ENCODE measurements at places on chromosomes 3 and 15.

DNA sequence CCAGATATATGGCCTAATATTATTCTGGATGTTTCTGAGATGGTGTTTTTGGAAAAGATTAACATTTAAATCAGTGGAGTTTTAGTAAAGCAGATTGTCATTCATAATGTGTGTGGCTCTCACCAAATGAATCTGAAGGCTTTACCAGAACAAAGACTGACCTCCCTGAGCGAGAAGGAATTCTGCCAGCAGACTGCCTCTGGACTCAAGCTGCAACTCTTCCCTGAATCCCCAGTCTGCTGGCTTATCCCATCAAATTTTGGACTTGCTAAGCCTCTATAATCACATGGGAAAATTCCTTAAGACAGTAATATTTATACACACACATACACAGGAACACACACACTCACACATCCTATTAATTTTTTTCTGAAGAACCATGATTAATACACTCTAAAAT lies 102.3 kb downstream of the FAM174B start:
- DNase-seq: no peak

DNA sequence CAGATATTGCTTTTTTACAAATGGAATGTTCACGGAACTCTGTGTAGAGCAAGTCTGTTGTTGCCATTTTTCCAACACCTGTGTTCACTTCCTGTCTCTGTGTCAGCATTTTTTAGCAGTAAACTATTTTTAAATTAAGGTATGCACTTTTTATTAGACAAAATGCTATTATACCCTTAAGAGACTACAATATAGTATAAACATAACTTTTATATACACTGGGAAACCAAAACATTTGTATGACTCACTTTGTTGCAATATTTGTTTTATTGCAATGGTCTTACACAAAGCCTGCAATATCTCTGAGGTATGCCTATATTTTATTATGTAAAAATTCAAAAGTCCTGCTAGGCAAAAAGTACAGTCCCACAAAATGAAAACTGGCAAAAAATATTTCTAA lies 39.8 kb upstream of the FGF7 start:
- no peak for DNase-seq

DNA sequence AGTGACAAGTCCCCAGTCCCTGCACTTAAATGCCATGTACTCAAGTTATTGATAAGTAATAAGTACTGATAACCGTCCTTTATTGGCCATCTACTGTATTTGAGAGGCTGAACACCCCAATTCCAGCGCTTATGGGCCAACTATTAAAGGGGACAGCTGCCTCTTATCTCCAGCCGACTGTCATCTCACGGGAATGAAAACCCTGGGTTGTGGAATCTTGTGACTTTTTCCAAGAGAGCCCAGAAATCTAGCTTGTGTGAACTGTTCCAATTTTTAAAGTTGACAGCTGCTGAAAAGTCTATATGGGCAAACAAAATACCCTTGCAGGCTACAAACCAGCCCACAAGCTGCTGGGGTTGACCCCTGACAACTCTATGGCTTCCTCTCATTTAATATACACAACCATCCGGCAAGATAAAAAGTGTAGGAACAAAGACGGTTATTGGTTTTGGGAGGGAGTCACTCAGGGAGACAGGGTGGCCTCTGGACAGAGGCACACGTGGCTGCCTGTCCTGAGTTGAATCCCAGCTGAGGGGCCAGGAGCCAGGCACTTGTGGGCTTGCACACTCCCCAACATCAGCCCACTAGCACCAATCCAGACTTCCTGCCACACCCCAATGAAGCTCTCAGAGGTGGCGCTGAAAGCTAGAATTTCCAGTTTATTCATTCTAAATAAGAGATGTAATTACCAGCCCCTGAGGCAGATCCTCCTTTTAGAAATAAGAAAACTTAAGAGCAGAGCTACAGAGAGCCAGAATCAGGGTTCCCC lies 16.2 kb downstream of the SPSB4 start:
- no peak for DNase-seq

DNA sequence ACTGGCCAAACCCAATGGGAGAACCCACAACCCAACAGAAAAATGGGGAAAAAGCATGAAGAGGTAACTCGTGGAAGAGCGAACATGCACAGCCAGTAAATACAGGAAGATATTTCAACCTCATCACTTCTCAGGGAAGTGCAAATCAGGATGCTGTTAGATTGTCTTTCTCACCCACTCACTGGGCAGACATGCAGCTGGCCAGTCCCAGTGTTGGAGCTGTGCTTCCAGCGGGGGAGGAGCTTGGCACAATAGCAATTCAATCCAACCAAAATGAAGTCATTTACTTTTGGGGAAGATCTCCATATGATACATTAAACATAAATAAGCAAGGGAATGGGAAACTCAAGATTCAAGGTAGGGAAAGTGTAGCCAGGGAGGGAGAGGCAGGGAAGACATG lies 12.1 kb downstream of the WNT7A start:
- DNase-seq: no peak

- DNase-seq: no peak
These were observed 6.8 kb downstream of the RBM5 start for GRCh38 chr3:50095352-50095998.

GRCh38 chr15:89766357-89767311 lies 9.5 kb upstream of the MESP2 start:
- DNase-seq: no peak

- DNase-seq: no peak
These were observed 208.4 kb downstream of the TP63 start for GRCh38 chr3:189839576-189839975.

DNA sequence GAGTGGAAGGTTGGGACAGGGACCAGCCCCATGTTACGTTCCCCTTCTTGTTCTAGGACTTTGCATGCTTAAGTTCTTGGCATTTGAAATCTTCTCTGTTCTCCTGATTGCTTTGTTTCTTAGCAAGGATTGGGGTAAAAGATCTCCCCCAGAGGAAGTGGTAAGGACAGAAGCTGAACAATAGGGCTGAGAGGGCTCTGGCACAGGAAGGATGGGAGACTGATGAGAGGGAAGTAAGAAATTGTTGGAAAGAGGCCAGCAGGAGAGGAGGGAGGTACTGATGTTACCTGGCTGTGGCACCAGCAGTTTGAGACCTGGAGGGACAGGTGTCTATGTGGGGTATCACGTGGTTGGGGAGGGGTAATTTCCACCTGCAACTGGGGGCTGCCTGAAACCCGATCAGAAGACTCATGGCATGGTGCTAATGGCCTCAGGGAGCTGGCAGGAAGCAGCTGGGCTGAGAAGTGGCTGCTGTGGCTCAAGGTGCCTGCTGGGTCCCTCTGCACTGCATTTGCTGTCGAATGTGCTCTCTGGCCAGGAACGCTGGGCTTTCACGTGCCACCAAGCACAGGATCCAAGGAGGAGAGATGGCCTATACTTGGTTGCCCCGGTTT lies 108.4 kb downstream of the LSM3 start:
- no peak for DNase-seq

GRCh38 chr15:48550822-48551525 lies 94.5 kb downstream of the FBN1 start:
- DNase-seq: no peak

GRCh38 chr15:74657846-74658245 lies 38.0 kb downstream of the EDC3 start:
- no peak for DNase-seq

- DNase-seq: no peak
These were observed 100.0 kb downstream of the ARPP21 start for GRCh38 chr3:35739181-35739809.

- no peak for DNase-seq
These were observed 106.4 kb downstream of the PTPRG start for GRCh38 chr3:61667814-61668213.

DNA sequence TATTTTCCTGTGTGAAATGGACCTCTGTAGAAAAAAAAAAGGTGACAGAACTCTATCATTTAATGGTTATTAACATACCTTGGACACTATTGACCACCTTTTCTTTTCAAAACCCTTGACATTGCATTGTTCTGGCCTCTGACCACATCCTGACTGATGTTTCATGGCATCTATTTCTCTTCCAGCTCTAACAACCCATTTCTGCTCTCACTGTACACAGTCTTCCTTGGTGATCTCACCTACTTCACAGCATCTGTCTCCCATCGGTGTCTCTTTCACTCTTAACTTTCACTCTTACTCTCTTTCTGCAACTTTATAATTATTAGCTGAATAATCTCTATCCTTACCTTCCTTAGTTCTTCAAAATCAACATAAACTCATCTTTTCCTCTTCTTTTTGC lies 217.4 kb upstream of the CD96 start:
- DNase-seq: no peak

- DNase-seq: no peak
These were observed 76.6 kb downstream of the ETV5 start for GRCh38 chr3:186032321-186032720.

DNA sequence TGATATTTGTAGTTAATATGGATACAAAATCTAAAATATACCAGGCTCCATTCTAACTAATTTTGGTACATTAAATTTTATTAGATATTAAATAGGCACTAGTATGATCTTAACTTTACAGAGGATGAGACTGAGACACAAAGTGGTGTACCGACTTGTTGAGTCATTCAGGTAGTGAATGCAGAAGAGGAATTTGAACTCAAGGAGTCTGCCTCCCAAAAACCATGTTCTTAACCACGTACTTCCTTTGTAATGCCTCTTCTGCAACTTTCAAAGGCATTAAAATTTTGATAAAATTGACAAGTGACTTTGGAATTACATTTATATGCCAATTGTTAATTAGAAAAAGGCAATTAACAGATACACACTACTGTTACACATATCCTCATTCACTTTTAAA lies 61.8 kb downstream of the ZBBX start:
- DNase-seq: no peak

DNA sequence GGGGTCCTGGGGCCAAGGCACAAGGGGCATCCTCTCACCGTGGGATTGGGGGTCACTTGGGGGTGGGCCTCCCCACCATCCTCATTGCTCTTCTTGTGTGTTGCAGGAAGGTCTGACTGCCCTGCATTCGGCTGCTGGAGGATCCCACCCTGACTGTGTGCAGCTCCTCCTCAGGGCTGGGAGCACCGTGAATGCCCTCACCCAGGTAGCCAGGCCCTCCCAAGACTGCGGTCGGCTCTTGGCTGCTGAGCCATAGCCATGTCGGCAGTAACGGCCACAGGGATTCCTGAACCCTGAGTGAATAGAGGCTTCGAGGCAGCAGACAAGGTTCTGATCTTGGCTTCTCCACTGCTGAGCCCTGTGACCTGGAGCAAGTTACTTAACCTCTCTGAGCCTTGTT lies 19.7 kb downstream of the ANKDD1A start:
- no peak for DNase-seq

DNA sequence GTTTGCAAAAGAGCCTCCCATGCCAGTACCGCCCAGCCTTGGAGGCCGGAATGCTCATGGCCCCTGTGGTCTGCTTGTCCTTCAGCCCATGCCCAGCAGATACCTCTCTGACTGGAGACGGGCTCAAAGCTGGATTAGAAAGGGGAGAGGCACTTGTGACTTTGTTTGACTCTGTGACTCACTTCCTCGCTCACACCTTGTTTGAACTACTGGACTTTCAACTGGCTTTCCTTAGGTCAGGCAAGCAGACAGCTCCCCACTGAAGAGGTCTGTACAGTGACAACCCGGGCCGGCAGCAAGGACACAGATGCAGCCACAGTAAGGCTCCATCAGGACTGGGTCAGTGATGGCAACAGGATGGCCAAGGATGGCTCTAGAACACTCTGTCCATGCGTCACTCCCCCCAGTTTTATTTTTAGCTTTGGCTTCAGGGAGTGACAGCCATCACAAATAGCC lies 98.6 kb upstream of the ABHD17C start:
- no peak for DNase-seq

DNA sequence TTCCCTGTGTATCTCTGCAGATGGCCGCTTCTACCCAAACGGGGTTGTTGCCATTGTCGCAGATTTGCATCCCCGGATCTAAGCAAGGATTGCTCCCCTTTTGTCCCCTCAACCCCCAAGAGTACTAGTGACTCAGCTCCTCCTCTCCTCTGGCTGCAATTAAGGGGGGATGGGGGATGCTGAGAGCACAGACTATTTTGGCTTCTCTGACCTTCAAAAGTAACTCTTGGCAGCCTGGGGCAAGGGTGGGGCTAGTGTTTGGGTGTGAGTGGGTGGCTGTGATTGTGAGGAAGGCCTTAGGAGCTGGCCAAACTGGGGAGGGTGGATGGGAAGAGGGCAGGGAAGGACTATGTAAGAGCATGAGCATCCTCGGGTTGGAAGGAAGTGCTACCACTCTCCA lies 1.2 kb upstream of the MAP1A start:
- no peak for DNase-seq

GRCh38 chr15:99365242-99365641 lies 114.0 kb downstream of the LRRC28 start:
- DNase-seq: no peak

DNA sequence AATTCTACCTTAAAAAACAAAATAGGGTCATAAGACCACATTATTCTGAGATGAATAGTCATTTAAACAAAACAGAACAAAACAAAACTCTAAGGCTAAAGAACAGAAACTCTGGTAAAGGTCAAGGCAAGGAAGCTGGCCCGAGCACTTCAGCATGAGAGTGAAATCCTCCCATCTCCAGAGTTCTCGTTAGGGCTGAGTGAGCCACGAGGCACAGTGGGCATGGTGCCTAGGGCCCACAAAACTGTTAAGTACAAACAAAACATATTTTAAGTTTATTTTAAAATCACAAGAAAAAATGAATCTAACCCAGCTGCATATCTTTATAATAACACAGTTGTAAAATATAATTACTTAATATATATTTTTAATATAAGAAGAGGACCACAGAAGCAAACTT lies 417.8 kb upstream of the GBE1 start:
- DNase-seq: no peak

DNA sequence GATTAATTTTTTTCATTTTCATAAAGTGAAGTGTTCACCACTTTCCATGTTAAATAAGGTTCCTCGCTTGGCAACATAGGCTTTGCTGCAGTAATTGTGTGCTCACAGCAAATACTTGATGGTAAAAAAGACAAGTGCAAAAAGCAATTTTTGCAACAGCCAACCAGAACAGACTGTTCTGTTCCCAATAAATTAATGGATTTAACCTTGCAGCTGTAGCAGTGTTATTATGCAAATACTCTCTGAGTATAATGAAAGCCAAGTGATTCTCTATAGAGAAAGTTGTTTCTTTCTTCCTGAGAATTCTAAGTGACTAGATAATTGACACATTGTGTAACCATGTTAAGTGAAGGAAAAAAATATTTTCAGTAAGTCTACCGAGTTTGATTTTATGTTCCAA lies 183.7 kb upstream of the NAALADL2 start:
- no peak for DNase-seq

DNA sequence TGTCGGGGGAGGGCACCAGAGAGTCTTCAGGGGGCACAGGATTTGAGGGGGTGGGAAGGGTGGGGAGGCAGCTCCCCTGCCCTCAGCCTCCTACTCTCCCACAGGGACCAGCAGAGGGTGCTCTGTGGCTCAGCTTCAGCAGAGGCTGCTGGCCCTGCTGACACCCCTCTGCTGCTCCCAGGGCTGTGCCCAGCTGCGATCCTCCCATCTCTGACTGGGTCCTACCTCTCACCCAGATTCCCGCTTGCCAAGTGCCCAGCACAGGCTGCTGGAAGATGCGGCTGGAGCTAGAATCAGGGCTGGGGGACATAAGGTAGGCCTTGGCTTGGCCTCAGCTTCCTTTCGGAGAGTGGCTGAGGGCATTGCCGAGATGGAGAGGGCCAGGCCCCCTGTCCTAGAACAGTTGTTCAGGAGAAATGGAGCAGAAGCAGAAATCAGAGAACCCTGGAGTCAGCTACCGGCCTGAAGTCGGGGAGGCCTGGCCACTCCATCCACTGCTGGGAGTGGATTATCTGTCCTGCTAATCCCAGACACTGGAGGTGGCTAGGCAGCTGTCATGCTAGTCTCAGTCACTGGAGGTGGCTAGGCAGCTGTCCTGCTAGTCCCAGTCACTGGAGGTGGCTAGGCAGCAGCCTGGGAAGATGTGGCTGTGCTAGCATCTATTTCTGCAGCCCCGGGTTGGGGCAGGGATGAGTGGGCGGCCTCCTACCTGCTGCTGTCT lies 3.9 kb downstream of the GRM2 start:
- DNase-seq: peak; percentile 19

All from activated CD4-positive, alpha-beta T cell treated with anti-CD3 and anti-CD28 coated beads for 48 hours (primary cell).